Camera-type eye (tissue), 1 donor: ENCODE measurements at places on chromosomes 12 and 14. TPM values are rescaled to one million over a fixed set of nuclear protein-coding genes. Genes with fewer than 3 reads are reported as not detected.

Gene RPL41
- total RNA-seq = 774 TPM

Gene MGP
- total RNA-seq = 186 TPM

Gene TAS2R20
- 20.5 TPM for total RNA-seq

Gene WNT1
- total RNA-seq = not detected

Gene FBXO34
- total RNA-seq = 52.6 TPM

Gene CLEC7A
- total RNA-seq = 5.1 TPM

Gene TPH2
- total RNA-seq = not detected

Gene GPR132
- total RNA-seq = 0.66 TPM

Gene KRT73
- total RNA-seq = not detected

Gene RIPK3
- total RNA-seq = 4.4 TPM

Gene LUM
- total RNA-seq = 312 TPM

Gene BIN2
- total RNA-seq = 4.2 TPM

Gene KRT6B
- 1.2 TPM for total RNA-seq

Gene CCDC77
- 16.7 TPM for total RNA-seq

Gene FGF23
- total RNA-seq = 0.27 TPM

Gene POTEG
- not detected for total RNA-seq

Gene ITGA7
- 54.5 TPM for total RNA-seq

Gene TSPAN19
- 0.22 TPM for total RNA-seq

Gene SLCO1A2
- 0.05 TPM for total RNA-seq

Gene CABP1
- total RNA-seq = 5.7 TPM

Gene CACNA2D4
- 49.8 TPM for total RNA-seq

Gene TPPP2
- not detected for total RNA-seq

Gene ATP2B1
- total RNA-seq = 177 TPM

Gene PIGH
- 22.9 TPM for total RNA-seq

Gene PLA2G1B
- total RNA-seq = not detected

Gene FOXG1
- 1.2 TPM for total RNA-seq

Gene SMOC1
- 25.9 TPM for total RNA-seq

Gene SYNDIG1L
- total RNA-seq = 0.60 TPM

Gene GOLGA5
- total RNA-seq = 48.9 TPM

Gene PKP2
- total RNA-seq = 24.0 TPM

Gene ACOT6
- not detected for total RNA-seq

Gene SYNE2
- 203 TPM for total RNA-seq

Gene TCTN2
- 24.1 TPM for total RNA-seq

Gene TMTC1
- total RNA-seq = 39.4 TPM

Gene KCNC2
- total RNA-seq = 7.5 TPM

Gene GXYLT1
- 31.5 TPM for total RNA-seq

Gene SLC25A47
- total RNA-seq = 0.22 TPM

Gene REM2
- 2.0 TPM for total RNA-seq
